Glutamatergic neuron (in vitro differentiated cells): ENCODE measurements at places on chromosomes 16 and 17. TPM values are rescaled to one million over a fixed set of nuclear protein-coding genes. Genes with fewer than 3 reads are reported as not detected.

TMEM88 gene
- total RNA-seq, result 23.7 TPM

GRCh38 chr16:49081554-49081953 lies 200.1 kb downstream of the CBLN1 start:
- no peak for DNase-seq

TMIGD1 gene
- total RNA-seq, result not detected

DNA sequence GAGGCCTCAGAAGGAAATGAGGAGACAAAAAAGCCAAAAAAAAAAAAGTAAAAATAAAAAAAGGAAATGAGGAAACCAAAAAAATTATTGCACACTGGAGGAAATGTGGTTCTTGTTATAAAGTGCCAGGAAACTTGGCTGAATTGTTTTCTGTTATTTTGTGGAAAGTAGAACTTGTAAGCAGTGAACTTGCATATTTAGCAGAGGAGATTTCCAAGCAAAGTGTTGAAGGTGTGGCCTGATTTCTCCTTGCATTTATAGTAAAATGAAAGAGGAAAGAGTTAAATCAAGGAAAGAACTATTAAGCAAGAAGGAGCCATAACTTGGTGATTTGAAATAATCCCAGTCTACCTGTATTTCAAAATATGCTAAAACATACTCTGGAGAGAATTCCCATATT lies 34.1 kb upstream of the CPPED1 start:
- no peak for DNase-seq

GRCh38 chr17:32445497-32445896 lies 1.2 kb downstream of the PSMD11 start:
- DNase-seq, result no peak

- no peak for DNase-seq
Measured at GRCh38 chr17:76453431-76453743, 435 bp upstream of the UBE2O start.
